ENCODE measurements at places on chromosomes 5 and 9.

DNA sequence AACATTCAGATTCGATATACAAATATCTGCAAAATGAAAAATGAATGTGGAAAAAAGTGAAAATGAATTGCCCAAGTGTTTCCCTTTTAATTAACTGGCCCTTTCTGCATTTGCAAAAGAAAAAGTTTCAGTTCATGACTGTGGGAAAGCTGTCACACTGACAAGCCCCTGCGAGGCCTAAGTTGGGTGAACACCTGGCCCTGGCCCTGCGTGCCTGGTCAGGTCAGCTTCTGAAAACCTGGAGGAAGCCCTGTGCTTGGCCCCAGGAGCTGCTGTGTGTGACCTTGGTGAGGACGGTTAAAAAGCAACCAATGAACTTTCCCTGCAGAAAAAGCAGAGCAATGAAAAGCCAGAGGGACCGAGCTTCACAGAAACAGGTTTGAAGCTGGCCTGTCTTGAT lies 41.0 kb upstream of the SHC3 start:
- DNase-seq = no peak

- DNase-seq = peak; percentile 53
Observed at GRCh38 chr9:130640681-130641080, 23.7 kb upstream of the PRDM12 start.

DNA sequence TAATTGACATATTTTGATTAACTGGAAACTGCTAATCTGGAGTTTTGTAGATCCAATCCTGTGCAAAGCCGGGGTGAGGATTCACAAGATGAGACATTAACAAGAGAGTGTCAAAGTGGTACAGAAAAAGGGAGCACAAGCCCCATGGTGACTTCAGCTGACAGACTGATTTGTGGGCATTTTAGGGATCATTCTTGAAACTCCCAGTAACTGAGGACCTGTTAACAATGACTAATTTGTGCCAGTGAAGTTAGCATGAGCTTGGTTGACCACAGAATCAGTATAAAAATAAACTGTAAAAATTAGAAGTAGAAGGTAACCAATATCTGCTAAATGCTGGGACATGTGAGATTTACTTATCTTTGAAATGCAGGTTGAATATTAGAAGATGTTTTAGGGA lies 1578.3 kb downstream of the EFNA5 start:
- DNase-seq = no peak

DNA sequence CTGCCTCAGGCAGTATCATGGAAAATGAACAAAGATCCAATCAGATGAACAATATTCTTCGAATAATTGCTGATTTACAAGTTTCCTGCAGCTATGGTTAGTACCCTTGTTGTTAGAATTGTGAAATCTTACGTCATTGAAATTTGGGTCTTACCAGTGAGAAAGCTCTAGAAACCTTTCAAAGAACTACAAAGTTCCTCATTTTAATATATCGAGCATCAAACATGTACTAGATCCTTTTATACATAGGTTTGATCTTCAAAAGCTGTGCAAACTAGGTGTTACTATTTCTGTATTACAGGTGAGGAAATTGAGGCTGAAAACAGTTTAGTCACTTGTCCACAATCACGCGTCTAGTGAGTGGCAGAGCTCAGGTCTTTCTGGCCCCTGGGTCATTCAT lies 43.7 kb upstream of the ANGPTL2 start:
- no peak for DNase-seq

DNA sequence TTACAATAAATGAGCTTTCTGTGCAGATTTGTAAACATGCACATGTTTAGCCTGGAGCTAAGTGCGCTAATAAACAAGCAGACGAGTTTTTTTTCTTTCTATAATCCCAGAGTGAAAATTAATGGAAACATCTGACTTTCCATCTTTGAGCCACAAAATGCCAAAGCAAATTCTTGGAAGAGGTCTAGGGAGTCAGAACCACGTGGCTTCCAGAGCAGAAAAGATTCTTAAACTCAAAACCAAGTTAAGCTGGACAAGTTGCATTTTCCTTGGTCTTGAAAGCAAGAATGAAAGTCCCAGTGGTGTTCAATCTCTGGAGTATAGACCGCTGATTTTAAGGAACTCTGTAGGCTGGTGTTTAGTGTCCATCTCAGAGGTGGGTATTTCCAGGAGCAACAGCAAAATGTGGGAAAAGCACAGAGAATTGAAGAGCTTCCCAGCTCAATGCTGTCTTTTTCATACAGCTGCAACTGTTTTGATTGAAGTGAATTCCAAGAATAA lies 71.4 kb downstream of the MYO10 start:
- DNase-seq = no peak

DNA sequence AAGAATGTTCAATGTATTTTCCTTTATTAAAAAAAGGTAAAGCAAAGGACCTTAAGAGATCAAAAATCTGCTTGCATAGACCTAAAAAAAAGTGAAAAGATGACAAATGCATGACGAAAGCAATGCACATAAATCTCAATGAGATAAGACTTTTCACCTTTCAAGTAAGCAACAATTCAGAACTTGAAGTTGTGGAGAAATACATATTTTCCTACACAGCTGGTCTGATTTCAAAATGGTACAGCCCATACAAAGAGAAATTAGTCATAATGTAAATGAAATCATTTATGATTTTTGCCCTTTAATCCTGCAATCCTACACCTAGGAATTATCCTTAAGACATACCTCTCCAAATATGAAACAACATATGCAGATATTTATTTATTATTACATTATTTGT lies 568.0 kb downstream of the ANXA1 start:
- DNase-seq = no peak

DNA sequence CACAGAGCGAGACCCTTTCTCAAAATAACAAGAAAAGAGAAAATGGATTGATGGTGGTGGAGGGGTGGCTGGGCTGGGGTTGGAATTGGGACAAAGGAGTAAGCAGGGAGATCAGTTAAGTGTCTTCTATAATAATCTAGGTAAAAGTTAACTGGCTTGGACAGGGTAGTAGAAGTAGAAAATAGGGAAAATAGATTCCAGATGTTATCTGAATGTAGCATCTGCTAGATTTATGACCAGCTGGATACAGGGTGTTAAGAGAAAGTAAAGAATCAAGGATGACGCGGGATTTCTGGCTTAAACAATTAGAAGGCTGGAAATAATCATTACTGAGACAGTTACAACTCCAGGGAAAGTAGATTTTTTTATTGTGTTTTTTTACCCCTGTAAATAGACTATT lies 13.0 kb downstream of the PPP6C start:
- DNase-seq = no peak

DNA sequence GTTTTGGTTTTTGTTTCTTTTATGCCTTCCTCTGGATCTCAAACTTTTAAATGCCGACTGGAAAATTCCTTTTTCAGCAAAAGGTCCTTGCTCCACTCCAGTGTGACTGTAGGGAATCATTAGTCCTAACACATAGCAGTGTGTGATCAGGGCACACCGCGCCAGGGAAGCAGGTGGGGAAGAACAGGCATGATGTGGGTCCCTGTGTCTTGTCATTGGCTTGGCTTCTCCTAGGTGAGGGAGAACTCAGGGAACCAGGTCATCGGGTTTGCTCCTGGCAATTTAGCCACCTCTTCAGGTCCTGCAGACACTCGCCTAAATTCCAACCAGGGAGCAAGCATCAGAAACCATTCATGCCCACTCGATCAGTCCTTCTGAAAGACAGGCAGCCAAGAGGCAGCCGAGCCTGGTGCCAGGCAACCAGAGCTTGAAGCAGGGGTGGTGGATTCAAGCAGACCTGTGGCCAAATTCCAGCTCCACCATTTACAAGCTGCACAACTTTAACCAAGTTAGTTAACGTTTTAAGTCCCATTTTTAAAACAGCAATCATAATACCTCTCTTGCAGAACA lies 514.2 kb downstream of the BNC2 start:
- DNase-seq = peak; percentile 15

DNA sequence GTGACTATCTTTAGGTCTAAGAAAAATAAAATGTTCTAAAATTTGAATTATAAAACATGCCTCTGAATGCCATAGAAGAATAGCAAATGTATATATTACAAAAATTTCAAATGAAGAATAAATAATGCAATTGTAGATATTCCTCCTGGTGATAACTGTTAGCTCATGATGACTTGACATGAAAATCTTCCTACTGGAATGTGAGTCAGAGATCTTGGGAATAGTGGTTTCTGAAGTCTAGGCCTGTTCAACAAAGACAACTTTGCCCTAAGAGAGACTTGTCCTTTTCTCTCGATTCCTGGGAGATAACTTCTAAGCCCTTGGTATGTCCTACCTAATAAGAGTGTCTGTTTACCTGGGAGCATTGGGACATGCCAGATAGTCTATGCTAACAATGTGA lies 746.3 kb upstream of the RIOK2 start:
- DNase-seq = no peak

DNA sequence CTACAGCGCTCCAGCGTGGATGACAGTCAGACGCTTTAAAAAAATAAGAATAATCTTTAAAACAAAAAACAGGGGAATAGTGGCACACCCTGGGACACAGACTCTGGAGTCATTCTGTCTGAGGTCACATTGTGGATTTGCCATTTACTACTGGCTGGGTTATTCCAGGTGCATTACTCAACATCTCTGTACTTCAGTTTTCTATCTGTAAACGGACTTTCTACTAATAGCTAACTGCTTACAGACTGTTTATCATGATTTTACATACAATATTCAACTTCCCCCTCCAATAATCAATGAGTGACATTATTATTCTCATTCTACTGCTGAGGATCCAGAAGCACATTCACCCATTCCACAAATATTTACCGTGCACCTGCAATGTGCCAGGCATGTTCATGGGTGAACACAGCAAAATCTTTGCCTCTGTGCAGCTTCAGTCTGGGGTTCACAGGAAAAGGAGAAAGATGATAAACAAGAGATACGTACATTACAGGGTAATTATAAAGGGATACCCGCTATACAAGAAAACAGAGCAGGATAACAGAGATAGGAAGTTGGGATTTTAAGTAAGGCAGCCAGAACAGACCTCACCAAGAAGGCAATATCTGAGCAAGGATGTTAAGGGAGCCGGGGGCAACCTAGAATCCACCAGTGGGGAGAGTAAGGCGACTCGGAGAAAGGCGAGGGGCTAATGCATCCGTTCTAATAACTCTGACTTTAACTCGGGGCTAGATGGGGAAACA lies 984 bp upstream of the RAD23B start:
- no peak for DNase-seq

GRCh38 chr5:95808686-95809413 lies 13.7 kb downstream of the GLRX start:
- no peak for DNase-seq

DNA sequence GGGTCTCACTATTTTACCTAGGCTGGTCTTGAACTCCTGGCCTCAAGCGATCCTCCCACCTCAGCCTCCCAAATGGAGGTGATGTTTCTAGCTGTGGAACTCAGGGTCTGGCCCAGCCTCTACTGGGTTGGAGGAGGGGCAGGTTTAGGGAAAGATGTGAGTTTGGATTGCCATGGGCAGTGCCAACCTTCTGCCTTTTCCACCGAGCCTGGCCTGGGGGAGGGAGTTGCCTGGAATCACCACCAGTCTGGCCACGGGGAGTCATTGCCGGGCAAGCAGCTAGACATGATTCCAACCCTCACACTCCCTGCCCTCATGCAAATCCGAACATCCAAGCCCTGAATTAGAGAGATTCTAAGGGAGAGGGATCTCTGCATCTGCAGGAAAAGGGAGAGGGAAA lies 21.0 kb upstream of the VDAC1 start:
- no peak for DNase-seq

- DNase-seq = no peak
Observed at GRCh38 chr9:31390403-31391025, 993.9 kb upstream of the ACO1 start.

DNA sequence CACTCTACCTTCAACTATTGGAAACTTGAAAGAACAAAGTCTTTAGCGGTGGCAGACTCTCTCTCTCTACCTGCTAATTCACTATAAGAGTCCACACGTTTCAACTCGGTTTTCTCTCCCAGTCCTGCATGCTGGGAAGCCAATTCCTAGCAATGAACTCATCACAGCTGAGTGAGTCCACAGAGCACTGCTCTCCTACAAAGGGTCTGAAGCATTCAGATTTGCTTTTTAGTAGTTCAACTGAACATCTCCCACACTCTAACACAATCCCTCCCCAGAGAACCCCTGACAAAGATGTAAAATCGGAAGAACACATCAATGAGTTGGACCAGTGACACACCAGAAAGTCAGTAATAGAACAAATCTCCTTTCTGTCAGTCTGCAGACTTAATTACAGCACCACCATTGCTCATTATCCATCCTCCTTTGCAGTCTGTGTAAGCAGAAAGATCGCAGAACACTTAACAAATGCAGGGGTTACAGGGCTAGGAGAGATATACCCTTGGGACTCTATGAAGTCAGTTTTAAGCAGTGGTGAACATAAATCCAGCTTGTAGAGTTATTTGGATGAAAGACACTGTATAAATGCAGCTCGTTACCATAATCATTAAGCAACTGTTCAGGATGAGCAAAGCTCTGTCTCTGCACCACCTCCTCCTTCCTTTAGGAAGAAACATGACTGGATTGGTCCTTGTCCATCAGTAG lies 353.4 kb upstream of the GRIA1 start:
- no peak for DNase-seq
